GM20000 (cell line): ENCODE measurements at places on chromosomes 11 and 22.
A peak's percentile ranks its signal among the peaks of the same experiment; 100 is the strongest.

DNA sequence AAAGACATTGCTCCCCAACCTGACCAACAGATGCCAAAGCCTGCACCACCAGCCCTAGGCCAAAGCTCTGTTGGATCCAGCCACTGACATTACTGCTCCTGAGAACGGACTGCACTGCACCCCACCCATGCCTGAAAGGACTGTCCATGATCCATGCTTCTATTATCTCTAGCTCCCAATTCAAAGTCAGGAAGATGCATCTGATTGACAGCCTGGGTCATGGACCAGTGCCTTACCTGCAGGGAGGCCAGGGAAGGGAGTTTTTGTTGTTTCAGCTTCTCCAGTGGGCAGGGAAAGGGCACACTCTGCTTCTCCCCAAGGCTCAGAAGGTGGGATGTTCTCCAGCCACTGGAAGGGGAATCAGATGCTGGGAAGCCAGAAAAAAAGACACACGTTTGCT, 4.8 kb upstream of the PRDM11 start:
- peak; percentile 3 for DNase-seq

- DNase-seq, result no peak
Measured at GRCh38 chr22:45612451-45612901, 59.2 kb upstream of the ATXN10 start.

DNA sequence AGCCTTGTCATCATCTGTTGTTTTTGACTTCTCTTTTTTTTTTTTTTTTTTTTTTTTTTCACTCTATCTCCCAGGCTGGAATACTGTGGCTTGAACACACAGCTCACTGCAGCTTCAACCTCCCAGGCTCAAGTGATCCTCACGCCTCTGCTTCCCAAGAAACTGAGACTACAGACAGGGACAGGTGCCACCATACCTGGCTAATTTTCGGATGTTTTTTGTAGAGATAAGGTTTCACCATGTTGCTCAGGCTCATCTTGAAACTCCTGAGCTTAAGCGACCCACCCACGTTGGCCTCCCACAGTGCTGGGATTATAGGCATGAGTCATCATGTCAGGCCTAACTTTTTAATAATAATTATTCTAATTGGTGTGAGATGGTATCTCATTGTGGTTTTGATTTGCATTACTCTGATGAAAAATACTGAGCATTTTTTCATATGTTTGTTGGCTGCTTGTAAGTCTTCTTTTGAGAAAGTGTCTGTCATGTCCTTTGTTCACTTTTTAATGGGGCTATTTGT, 51.3 kb upstream of the OR9G4 start:
- DNase-seq, result no peak

DNA sequence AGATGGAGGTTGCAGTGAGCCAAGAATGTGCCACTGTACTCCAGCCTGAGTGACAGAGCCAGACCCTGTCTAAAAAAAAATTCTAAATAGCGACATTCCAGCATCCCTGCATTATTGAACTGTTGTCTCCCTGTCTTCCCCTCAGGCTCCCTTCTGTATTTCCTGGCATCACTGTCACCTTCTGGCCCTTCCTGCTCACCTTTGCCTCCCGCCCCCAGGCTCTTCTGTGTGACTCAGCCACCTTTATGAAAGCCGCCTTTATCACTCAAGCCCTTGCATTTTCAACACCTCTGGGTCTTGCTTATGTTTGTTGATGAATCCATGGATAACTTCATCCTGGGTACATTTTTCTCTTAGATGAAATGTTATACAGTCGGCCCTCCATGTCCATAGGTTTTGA, 21.1 kb downstream of the UBASH3B start:
- DNase-seq, result no peak

DNA sequence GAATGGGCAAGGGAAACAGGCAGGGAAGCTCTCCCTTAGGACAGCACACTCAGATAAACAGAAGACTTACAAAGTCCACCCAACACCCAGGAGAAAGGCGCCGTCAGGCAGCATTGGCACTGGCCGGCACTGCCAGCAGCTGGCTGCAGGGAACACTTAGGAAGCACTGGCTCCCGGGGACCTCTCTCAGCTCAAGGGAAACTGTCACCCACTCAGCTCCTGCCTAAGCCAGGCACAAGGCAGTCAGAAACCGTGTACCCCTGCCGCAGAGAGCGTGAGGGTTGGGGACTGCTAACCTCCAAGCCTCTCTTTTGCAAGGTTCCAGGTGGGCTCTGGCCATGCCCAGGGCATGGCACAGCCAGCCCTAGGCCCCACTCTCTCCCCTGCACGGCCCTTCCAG, 64.7 kb downstream of the DGCR2 start:
- DNase-seq, result no peak

DNA sequence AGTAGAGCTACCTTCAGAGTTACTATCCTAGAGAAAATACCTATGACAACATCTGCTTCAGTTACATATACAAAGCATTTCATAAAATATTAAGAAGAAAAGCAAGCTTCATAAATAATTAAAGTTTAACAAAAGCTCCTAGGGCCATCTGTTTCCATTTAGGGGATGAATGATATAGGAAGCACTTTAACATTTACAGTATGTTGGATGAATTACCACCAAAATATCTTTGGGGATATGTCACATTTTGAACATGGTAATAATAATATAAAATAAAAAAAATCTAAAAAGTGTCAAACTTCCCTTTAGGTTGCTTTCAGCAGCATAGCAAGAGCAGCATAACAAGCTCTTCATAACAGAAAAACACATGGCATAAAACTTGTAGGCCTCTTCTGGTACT, 104.6 kb downstream of the ATG16L2 start:
- DNase-seq, result no peak
